Left colon (tissue), 2 donors: ENCODE measurements at places on chromosomes 4 and X. TPM values are rescaled to one million over a fixed set of nuclear protein-coding genes. Genes with fewer than 3 reads are reported as not detected.

Gene HTRA3
- total RNA-seq: 2.5 TPM

Gene C4orf46
- 2.4 TPM for total RNA-seq

DNA sequence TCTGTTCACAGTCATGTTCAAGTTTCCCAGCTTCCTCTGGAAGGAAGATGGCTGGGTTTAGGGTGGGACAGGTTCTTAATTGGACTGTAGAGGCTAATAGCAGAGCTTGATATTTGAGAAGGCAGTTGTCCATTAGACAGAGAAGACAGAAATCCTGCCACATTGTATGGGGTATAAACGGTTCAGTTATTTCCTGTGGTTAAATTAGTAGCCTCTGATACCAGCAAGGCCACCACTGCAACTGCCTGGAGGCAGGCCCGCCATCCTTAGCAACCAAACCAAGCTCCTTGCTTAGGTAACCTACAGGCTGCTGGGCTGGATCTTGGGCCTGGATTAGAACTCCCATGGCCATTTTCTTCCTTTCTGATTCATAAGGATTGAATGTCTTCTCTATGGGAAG is 1367.0 kb downstream of the PCDH7 start:
- no peak for DNase-seq

Gene BLOC1S4
- 13.3 TPM for total RNA-seq

DNA sequence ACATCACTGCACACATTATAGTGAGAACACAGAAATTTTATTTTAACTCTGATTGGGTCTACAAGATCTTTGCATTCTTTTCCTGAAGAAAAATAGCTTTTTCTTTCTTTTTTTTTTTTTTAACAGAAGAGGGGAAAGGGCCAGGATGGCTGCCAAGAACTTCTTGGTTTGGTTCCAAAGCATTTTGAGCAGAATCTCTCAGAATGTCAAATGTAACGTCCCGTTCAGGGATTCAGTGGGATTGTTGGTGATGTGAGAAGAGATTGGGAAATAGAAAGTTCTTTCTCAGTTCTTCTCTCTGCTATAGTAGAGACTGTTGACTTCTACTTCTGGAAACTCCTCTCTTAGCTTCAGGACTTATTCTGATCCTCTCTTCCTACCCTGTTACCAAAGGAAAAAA is 70.9 kb upstream of the CBR4 start:
- DNase-seq: no peak

- no peak for DNase-seq
Observed at GRCh38 chrX:101370888-101371504, 15.0 kb downstream of the BTK start.

- no peak for DNase-seq
Observed at GRCh38 chr4:80730158-80730557, 300.4 kb upstream of the BMP3 start.

DNA sequence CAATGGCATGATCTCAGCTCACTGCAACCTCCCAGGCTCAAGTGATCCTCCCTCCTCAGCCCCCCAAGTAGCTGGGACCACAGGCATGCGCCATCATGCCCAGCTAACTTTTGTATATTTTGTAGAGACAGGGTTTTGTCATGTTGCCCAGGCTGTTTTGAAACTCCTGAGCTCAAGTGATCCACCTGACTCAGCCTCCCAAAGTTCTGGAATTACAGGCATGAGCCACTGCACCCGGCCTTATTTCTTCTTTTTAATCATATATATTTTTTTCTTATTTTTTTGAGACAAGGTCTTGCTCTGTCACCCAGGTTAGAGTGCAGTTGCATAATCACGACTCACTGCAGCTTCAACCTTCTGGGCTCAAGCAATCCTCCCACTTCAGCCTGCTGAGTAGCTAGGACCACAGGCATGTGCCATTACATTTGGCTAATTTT is 184.0 kb downstream of the TSPAN5 start:
- DNase-seq: no peak

Gene TXLNG
- total RNA-seq: 9.7 TPM

DNA sequence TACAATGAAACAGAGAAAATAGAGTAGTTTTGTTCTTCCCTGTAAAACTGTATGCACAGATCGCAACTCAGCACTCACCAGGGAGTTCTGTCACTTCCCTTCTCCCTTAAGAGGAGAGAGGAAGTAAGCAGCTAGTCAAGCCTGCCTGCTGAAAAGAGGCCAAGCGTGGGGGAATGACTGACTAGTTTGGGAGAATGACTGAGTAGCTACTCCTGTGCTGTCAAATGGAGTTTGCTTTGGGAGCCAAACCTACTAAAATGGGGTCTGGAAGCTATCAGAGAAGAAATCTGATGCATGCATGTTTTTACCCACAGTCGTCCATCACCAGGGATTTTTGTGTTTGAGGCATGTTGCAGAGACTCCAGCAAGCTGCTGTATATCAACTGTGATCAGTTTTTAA is 54.6 kb upstream of the LHFPL1 start:
- DNase-seq: no peak

DNA sequence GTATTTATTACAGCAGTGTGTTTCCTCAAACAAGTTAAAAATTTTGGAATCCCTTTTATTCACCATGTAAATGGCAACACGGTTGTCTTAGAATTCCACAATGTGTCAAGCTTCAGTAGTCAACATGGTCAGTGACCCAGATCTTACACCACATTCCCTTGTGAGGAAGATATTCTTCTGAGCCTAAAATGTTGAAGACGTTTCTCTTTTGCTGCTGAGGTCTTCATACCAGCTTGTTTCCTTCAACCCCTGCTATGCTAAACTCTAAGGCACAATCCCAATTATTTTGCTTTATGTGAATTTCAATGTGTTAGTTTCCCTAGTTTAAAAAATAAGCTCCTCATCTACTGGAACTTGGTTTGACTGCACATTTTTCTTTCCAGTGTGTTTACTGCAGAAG is 17.6 kb upstream of the LDB2 start:
- no peak for DNase-seq

- DNase-seq: peak; percentile 47
Observed at GRCh38 chr4:145935253-145936141, 3.1 kb downstream of the ZNF827 start.

DNA sequence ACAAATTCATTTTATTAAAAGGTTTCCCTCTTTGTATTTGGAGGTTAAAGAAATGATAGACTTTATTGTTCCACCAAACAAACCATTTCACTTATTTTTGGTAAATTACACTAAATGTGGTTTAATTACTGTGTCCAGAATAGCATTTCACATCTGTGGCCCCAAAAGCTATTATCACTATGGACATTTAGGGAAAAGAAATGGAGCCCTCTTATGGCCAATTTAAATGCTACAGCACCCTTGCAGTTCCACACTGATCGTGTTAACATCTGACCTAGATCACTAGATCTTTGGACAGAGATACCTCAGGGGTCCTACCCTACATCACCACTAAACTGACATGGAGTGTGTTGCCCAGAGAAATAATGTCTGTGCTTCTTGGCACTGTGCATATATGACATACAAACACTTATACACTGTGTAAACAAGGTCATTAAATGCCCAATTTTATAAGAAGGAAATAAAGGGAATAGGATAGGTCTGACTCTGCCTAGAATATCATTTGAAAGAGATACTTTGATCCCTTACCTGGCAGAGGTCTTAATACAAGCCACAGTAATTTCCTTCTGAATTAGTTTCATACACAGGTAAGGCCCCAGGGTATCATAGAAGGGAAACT is 163.9 kb downstream of the KDR start:
- DNase-seq: no peak

DNA sequence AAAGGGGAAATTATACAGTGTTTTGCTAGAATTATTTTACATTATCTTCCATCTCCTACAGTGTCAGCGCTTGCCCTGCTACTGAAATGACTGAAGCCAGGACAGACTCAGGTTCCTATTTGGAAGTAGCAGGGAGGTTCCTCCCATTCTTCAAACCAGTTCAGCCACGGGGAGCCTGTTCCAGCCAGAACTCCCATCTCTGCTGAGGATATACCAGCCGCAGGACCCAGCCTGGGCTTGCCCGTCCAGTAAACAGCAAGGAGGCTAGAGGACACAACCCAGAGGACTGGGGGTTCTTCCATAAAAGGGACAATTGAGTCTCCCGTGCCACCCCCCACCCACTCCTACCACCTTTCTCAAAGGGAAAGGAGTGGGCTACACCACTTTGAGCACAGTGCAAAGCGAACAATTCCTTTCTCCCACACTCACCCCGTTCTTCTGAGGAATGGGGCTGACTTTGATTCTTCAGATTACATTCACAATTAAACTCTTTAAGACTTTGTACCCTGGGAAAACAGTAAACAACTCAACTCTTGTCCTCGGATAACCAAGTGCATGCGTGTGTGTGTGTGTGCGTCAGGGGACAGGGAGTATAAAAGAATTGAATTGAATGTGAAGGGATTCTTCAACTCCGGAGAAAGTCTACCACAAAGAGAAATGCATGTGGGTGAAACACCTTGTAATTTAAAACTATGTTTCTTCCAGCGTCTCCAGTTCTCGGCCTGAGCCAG is 31.0 kb upstream of the PPARGC1A start:
- no peak for DNase-seq

DNA sequence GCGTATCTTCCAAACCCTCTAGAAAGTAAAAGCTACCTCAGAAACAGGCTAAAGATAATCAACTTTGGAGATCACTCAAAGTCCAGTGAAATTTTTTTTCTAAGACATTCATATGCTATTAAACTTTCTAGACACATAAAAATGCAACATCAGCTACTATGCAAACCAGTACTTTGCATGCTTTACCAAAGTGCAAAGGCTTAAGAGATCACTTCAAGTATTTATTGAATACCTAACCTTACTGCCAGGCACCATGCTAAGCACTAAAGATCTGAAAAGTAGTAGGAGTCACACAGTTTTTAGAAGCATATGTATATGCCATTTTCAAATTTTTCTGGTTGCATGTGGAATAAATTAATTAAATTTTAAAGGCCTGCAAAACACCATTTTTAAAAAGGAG is 115.8 kb downstream of the THOC2 start:
- no peak for DNase-seq

DNA sequence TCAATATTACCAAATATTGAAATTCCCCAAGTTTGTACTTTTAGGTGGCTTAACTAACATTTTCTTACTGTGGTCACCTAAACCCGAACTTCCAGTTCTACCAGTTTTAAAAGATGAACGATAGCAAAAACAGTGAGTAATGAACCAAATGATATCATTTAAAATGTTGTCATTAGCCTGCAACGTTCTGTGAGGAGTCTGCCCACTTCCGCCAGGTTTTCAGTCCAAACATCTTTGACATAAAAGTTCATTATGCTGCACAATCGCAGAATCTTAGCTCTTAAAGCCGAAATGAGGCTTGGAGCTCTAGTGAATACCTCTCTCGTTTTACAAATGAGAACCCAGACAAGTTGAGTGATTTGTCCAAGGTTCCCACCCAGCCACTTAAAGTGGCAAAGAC is 762 bp downstream of the PIGA start:
- no peak for DNase-seq

Gene S100P
- total RNA-seq: 136 TPM
